Heart right ventricle (tissue), 16 donors: ENCODE measurements at places on chromosomes 2 and 18.
A peak's percentile ranks its signal among the peaks of the same experiment; 100 is the strongest.

GRCh38 chr2:62343206-62343605, 147.3 kb downstream of the B3GNT2 start:
- no peak for DNase-seq

GRCh38 chr2:42274863-42275262, 86.2 kb downstream of the COX7A2L start:
- DNase-seq, result no peak

DNA sequence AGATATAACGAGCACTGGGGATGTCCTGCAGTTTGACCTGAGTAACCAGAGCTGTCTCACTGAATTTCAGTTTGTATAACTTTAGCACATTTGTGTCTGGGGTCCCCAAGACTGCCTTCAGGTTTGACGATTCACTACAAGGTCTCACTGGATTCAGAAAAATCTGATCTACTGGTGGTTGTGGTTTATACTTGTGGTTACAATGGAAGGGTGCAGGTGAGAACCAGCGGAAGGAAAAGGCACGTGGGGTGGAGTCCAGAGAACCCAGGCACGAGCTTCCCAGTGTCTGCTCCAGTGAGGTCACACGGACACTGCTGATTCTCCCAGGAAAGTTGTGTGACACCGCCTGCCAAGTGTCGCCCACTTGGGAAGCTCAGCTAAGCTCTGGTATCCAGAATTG, 126.0 kb downstream of the ZNF236 start:
- DNase-seq, result no peak

- no peak for DNase-seq
Measured at GRCh38 chr2:80496346-80496745, 191.8 kb upstream of the LRRTM1 start.

DNA sequence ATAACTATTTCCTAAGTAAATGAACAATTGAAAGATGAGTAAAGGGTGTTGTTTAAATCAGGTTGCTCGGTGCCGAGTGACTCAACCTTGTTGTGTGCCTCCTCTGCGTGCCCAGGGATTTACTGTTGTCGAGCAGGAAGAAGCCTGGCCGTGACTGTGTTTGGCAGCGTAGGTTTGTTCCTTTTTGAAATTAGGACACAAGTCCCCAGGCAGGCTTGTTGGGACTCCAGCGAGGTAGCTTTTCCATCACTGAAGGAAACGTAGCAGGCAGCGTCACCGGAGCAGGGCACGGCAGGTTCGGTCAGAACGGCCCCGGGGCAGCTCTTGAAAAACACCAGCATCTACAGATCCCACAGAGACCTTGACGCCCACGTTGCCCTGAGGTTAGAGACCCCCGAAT, 48.6 kb downstream of the TMEM18 start:
- no peak for DNase-seq

DNA sequence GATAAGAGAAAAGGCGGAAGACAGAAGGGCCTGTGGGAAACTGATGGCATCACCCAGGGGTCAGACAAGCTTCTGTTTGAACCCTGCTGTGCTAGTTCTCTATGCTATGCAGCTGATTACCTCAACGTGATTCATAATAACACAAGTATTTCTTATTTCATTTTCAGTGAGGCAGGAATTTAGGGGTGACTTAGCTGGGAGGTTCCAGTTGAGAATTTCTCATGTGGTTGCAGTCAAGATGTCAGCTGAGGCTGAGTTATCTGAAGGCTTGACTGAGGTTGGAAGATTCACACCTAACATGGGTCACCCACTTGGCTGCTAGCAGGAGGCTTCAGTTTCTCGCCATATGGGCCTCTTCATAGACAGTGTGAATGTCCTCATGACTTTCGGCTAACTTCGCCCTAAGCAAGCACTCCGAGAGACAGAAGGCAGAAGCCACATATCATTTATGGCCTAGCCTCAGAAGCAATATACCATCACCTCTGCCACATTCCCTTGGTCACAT, 34.0 kb upstream of the TMEM131 start:
- DNase-seq, result no peak

DNA sequence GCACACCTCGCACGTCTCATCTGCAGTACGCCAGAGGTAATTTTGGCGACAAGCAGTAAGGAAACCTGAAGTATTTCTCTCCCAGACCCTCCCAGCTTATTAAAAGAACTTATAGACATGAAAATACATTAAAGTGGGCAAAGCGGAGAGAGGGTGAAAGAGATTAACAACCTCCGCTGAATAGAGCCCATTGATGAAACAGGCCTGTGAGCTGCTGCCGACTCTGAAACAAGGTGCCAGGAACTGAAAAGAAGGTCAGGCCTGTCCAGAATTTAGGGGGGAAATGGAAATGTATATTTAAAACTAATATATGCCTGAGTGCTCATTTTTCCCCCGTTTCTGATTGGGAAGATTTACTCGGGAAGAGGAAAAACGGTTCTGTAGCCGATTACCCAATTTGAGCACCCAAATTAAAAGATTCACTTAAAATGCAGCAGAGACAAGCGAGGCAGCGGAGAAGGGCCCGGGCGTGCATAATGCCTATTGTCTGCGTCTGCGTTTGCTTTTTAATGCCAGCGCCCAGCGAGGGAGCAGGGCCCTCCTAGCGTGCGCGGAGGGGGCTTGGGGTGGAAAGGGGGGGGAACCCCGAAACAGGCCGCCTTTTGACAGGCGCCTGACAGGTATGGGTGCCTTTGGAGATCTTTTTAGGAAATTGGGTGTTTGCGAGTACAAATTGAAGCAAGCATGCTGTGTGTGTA, 316.2 kb downstream of the GBX2 start:
- DNase-seq, result no peak

- peak; percentile 46 for DNase-seq
Measured at GRCh38 chr2:178008636-178009289, 63.8 kb downstream of the PDE11A start.

- DNase-seq, result no peak
Measured at GRCh38 chr2:19357402-19358241, 801 bp downstream of the OSR1 start.

GRCh38 chr2:240559286-240559685, 871 bp upstream of the DUSP28 start:
- DNase-seq, result no peak

- DNase-seq, result no peak
Measured at GRCh38 chr2:233513953-233514655, 52.5 kb downstream of the USP40 start.

DNA sequence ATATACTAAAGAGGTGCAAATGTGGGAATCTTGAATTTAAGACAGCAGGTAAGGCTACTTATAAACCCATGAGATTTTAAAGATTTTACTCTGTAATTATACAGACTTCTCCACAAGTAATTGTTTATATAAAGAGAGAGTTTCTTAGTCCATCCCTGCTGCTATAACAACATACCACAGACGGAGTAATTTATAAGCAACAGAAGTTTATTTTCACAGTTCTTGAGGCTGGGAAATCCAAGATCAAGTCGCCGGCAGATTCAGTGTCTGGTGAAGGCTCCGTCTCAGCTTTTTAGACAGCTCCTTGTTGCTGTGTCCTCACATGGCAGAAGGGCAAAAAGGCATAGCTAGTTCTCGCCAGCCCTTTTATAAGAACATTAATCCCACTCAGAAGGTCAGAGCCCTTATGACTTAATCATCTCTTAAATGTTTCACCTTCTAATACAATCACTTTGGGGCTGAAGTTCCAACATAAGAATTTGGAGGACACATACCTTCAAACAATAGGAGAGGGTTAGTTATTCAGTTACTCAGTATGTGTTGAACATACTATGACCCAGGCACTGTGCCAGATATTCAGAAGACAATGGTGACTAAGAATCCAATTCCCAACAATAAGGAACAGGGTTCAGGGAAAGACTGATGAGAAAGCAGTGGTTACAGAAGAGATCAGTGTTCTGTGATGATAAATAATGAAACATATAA, 466.0 kb downstream of the RIT2 start:
- no peak for DNase-seq

DNA sequence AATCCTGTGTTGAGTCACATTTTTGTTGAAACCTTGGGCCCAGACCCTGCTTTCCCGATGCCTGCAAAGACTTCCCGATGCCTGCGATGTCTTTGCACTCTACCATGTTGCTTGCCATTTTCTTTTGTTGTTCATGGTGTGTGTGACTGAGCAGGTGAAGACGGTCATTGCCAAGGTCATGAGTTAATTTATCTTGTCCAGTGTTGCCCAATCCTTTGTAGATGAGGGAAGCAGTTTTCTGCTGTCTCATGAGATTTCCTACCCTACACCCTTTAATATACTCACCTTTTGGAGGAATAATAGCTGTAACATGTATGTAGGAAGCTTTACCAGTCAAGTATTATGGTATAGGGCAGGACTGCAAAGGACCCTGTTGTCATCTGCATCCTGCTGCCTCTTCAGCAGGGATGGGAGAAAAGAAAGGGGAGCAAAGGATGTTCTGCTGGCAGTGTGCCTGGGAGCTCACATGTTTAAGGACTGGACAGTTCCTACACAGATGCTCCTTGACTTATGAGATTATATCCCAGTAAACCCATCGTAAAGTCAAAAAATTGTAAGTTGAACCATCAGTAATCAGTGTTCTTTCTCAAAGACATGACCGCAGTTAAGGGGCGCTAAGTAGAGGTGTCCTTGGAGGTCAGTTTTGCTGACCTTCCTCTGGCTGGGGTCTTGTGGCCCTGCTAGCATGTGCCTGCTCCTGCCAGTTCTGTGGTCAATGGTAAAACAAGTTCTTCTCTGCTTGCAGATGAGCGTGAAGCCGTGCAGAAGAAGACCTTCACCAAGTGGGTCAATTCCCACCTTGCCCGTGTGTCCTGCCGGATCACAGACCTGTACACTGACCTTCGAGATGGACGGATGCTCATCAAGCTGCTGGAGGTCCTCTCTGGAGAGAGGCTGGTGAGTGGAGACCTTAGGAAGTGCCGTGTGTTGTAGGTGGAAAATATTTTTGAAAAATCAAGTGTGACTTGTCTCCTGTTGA, 124.8 kb upstream of the EML6 start:
- DNase-seq, result no peak
